ENCODE measurements at places on chromosomes 6 and 20.
A peak's percentile ranks its signal among the peaks of the same experiment; 100 is the strongest.

- no peak for DNase-seq
Measured at GRCh38 chr6:28710466-28711191, 184.9 kb downstream of the GPX5 start.

- no peak for DNase-seq
Measured at GRCh38 chr6:91497770-91498169, 910.9 kb upstream of the MAP3K7 start.

DNA sequence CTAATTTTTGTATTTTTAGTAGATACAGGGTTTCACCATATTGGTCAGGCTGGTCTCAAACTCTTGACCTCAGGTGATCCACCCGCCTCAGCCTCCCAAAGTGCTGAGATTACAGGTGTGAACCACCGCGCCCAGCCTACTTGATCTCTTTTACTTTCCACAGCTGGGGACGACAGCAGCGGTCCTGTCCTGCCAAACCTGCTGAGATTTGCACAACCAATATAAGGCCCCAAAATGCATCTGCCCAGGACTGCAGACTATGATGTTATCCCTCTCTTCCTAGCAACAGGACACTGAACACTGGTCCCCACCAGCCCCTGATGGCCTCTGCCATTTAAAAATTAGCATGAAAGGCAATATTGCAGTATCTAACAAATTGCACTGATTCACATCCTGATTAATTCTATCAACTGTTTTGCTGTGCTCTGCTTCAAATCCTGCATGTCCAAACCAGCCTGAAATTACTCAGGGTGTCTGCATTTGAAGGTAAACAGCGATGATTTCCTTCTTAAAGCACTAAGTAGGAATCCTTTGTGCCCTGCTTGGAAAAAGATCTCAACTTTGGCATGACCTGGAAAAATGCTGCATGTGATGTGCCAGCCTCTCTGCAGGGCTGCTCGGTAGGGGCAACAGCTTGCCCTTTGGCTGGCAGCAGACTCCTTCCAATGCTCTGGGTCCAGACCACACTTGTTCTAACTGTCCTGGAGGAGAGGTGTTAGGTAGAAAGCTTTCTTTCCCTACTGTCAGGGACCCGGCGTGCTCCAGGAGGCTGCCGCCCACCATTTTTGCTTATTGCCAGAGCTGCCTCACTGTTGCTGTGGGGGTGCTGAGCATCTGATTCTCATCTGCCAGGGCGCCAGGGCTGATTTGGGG, 27.4 kb upstream of the PXDC1 start:
- DNase-seq = no peak

DNA sequence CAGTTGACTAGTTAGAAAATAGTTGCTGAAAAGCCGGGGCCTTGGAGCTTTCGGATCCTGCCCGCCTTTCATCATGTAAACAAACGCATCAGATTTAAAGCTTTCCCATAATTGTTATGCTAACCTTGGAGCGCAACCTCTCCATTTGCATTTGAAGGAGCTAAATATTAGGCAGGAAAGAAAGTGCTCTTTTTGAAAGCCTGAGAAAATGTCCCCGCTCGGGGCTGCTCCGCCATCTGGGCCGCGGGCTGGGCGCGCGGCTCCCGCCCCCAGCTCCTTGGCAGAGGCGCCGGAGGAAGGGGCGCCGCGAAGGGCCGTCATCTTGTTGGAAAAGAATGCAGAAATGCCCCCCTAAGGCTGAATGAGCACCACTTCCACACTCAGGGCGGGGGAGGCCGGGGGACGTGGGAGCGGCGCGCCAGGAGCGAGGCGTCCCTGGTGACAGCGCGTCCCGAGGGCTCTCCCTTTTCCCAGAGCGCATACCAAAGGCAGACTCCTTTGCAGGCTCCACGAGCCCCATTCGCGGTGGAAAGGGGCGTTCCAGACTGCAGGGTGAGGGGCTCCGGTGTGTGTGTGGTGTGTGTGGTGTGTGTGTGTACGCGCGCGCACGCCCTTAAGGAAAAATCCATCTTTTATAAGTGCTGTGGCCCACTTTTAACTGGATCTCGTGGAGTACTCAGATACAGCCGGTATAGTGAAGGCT, 145.6 kb upstream of the ID4 start:
- no peak for DNase-seq

- DNase-seq = peak; percentile 54
Measured at GRCh38 chr6:167141667-167142432, 15.9 kb downstream of the GPR31 start.

DNA sequence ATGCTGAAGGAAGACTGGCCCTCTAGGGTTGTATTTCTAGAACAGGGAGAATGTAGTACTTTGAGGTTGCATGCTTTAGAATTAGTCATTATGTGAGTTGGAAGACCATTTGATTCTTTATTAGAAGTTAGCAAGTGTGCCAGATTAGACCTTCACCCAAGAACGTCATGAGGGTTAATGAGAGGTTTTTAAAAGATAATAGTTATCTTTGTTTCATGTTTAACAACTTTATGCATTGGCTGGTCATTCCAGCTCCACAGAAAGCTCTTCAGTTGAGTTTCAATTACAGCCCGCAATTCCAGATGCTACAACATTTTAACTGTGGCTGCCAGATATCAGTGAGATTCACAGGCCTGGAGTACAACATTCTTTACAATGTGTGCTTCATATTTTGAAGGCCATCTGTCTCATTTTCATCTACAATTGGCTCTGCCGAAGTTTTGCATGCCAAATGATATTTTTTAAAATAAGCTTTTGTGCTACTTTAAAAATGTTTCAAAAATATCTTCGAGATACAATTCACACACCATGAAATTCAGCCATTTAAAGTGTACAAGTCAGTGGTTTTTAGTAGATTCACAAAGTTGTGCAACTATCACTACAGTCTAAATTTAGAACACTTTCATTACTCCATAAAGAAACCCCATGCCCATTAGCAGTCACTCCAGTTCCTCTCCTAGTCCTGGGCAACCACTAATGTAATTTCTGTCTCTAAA, 61.1 kb upstream of the FBXO30 start:
- DNase-seq = no peak

GRCh38 chr6:39214846-39215639, 14.2 kb downstream of the KCNK5 start:
- no peak for DNase-seq

GRCh38 chr6:17831135-17831534, 124.4 kb upstream of the NUP153 start:
- DNase-seq = peak; percentile 28

DNA sequence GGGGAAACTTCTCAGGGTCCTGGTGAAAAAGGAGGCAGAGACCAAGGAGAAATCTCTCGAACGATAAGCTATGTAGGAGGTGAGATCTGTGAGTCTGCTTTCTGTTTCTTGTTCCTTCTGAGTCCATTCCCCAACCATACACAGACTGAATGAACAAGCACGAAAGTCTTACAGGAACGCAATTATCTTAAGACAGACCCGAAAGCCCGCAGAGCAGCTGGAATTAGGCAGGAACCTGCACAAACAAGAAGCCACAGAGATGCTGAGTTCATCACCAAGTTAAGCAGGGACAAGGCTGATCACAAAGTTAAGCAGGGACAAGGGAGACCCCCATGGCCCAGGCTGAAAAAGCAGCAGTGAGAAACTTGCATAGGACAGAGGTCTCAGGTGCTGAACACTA, 21.4 kb upstream of the NELFCD start:
- DNase-seq = no peak

DNA sequence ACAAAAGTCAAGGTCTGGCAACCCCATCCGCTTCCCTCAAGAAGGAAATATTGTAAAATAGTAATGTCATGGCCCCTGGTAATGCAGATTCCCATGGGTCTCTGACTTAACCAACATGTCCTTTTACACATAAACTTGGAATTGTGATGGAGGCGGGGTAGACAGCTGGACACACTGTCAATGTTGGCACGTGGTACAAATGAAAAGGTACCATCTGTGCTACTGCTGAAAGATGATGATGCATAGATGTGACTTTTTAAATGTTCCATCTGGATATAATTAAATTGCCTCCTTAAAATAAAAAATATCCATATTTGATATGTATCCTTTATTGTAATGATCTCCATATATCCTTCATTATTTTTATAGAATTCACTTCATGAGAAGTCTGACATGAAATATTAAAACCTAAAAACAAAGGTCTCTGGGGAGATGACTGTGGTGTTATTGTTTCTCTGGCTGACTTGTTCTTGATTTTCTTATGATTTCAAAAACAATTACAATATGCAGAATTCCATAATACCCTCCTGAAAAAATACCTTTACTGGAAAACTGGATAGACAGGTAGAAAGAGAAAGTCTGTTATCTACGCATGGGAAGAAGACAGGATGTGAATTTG, 104.5 kb downstream of the MKKS start:
- no peak for DNase-seq

GRCh38 chr6:97030431-97030830, 105.9 kb downstream of the KLHL32 start:
- DNase-seq = no peak

- DNase-seq = no peak
Measured at GRCh38 chr6:90383196-90383822, 86.7 kb upstream of the BACH2 start.

- DNase-seq = peak; percentile 84
Measured at GRCh38 chr6:26473758-26474438, 16.1 kb downstream of the BTN2A1 start.

GRCh38 chr6:34992376-34992775, 103.3 kb downstream of the ANKS1A start:
- DNase-seq = no peak

- DNase-seq = no peak
Measured at GRCh38 chr20:35830264-35830663, 58.4 kb downstream of the PHF20 start.

GRCh38 chr20:12409501-12409900, 491.8 kb downstream of the BTBD3 start:
- DNase-seq = no peak

DNA sequence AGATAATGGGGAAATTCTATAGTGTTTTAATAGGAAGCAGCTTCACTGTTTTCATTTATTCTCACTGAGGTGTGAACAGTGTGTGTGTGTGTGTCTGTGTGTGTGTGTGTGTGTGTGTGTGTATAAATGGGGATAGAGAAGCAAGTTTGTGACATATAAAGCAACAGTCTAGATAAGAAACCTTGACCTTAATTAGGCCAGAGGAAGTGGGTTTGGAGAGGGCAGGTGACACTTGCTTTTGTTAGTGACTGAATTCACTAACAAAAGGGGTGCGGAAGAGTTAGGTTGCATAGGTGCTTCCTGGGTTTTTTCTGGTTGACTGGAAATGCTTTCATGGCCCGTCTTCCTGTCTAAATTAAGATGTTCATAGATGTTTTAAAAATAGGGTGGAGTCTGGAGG, 515.7 kb upstream of the FLRT3 start:
- DNase-seq = no peak
